Heart left ventricle (tissue), 16 donors: ENCODE measurements at places on chromosomes 4 and X.

DNA sequence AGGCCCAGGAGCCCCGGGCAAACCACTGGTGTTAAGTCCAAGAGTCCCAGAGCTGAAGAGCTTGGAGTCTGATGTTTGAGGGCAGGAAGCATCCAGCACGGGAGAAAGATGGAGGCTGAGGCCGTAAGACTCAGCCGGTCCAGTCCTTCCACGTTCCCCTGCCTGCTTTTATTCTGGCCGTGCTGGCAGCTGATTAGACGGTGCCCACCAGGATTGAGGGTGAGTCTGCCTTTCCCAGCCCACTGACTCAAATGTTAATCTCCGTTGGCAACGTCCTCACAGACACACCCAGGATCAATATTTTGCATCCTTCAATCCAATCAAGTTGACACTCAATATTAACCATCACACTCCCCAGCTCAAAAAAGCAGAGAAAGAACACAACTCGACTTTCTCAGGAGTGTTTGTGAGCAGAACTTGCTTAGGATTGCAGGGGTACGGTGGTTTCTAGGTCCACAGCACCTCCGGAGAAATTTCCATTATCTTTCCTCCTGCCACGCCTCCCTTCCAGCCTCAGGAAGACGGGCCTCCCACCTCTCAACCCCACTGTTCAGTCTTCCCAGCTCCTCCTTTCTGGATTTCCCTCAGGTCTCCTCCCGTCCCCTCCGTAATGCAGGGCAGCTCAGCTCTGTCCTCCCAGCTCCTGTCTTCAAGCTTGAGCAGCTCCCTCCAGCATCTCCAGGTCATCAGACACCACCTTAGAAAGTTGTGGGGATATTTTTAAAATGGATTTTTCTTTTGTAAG is 13.3 kb upstream of the TMEM271 start:
- no peak for DNase-seq

- DNase-seq: no peak
These were observed 4.2 kb upstream of the PYURF start for GRCh38 chr4:88527787-88528186.

- no peak for DNase-seq
These were observed 520 bp downstream of the ACOX3 start for GRCh38 chr4:8439914-8440491.

DNA sequence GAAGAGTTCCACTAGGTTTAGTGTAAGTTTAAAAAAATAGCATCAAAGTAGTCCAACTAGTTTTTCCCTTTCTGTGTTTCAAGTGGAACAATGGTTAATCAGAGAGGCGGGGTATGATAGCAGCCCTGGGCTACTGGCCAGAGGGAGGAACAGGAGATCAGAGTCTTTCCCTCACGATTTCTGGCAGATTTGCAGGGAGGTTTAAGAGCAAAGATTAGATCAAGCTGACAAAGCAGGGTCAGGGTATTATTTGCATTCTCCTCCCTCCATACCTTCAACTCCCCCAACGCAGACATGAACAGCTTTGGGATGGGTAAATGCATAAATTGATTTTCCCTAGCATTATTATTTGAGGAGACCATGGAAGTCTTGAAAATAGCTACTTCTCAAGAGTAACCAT is 277.6 kb upstream of the DIAPH2 start:
- no peak for DNase-seq

DNA sequence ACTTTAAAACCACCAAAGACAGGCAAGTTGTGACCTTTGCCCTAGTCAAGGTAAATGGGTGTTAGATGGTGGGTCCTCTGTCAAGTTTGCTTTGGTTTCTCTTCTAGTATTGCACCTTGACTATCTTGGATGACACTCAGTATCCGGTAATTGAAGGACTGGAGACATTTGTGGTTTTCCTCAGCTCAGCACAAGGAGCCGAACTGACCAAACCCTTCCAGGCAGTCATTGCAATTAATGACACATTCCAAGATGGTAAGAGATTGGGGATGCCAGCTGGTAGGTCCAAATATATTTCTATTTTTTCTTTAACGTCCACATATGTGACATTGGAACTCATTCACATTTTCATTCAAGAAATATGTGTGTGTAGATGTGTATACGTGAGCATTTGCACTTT is 69.3 kb upstream of the ANXA3 start:
- DNase-seq: no peak

DNA sequence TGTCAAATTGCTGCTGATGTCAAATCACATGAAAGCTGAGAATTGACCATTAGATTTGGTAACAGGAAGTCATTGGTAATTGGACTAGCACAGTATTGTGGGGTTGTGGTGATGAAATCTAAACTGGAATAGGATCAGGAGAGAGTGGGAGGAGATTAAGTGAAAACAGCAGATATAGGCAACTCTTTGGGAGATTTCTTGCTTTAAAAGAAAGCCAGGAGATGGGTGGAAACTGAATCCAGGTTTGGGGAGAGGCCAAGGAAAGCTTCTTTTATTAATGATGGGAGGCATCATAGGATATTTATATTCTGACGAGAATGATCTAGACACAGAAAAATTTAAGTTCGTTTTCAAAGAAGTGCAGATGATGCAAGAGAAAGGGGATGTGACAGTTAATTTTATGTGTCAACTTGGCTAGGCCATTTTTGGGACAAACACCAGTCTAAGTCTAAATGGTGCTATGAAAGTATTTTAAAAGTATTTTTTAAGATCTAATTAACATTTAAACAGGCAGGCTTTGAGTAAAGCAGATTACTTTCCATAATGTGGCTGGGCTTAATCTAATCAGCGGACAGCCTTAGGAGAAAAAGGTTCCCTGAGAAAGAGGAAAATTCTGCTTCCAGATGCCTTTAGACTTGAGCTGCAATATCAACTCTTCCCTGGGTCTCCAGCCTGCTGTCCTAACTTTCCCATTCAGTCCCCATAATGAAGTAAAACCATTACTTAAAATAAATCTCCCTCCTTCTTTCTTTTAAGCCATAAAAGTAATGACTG is 24.7 kb downstream of the SEC24D start:
- no peak for DNase-seq

DNA sequence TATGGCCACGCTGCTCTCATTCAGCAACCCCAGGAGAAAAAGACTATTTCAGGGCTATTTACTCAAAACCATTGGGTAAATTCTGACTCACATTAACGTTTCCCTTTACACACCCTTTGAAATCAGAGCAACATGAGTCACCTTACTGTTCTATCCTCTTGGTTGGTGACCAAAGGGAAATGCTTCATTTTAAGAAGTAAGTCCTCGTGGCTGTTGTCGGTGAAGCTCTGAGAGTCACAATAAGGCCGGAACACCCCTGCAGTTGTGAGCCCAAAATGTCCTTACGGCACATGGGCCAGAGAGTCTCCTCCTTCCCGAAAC is 56.3 kb upstream of the SPRY1 start:
- peak; percentile 47 for DNase-seq
